ENCODE measurements at places on chromosomes 3 and 15.

GRCh38 chr3:45984331-45985312 lies 11.0 kb downstream of the FYCO1 start:
- no peak for DNase-seq

GRCh38 chr3:51102396-51102795 lies 282.7 kb upstream of the MANF start:
- DNase-seq: no peak

GRCh38 chr15:26852980-26853379 lies 13.9 kb upstream of the GABRA5 start:
- DNase-seq: no peak

DNA sequence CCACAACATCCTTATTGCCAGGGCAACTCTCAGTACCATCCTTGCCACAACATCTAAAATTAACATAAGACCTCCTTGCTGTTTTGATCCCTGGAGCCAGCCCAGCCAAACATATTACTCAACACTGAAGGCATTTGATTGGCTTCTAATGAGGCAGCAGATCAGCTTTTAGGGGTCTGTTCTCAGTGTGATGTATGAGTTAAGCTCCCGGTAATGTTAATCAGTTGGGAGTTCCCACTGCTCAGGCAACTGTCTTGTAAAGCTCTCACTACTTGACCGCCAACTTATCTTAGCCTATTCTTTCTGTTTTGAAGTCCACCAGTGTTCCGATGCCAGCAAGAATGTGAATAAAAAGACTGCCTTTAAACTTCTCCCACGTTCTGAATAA lies 158.9 kb downstream of the FOXB1 start:
- no peak for DNase-seq

DNA sequence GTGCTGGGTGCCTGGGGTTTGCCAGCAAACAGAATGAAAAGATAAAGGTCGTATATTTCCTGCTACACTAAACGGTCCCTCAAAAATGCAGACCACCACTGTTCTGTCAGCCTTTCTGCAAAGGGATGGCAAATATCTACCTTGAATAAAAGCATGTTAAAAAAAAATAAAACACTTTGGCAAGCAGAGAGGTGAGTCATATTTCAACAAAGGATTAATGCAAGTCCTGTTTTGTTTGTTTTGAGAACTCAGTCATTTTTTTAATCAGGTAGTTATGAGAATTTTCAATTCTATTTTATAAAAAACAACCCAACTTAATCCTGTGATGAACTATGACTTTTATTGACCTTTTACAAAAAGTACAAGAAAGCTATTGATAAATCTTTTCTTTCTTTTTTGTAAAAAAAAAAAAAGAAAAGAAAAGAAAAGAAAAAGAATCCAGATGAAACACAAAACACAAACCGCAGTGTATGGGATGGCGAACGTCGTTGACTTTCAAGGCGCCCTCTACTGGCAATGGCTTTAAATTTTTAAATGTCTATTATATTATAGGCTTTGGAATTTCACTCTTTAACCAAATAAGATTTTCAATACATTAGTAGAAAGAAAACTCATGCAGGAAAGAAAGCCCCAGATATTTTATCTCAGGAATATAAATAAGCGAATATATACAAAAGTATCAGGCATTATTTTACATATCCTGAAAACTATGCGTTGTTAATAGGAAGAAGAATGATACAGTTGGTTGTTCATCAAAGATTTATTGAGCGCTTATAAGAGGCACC lies 87.8 kb downstream of the NCEH1 start:
- peak; percentile 72 for DNase-seq

DNA sequence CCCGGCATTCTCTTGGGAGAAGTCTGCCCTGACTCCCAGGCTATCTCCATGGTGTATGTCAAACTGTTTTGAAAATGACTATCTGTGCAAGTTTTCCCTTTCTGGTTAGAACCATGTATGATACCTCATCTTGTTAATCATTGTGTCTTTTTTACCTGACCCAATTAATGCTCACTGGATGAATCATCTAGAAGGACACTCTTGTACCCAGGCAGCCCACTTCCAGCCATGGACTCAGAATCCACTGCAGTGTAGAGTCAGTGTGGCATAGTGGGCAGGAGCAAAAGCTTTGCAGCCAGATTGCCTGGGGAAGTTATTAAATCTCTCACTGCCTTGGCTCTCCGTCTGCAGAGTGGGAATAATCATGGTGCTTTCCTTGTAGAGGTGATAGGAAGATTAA lies 1.2 kb downstream of the FAM3D start:
- no peak for DNase-seq

- no peak for DNase-seq
Observed at GRCh38 chr3:47803480-47804025, 615 bp downstream of the DHX30 start.

- no peak for DNase-seq
Observed at GRCh38 chr15:54638666-54639065, 558.1 kb downstream of the RSL24D1 start.

DNA sequence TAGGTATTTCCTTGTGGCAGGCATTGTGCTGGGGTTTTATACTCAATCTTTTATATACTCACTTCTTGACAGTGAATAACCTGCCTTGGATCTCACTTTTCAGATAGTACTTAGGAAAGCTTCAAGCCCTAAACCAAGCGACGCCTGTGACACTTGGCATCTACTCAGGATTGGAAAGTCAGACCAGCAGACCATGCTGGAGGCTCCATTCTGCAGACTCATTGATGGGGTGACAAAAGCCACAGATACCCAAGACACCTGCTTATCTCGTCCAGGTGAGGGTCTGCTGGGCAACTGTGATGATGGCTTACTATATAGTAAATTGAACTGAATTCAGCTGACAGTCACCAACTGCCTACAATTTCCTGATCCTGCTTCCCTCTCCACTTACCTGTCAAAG lies 79.4 kb upstream of the MRPS22 start:
- no peak for DNase-seq

DNA sequence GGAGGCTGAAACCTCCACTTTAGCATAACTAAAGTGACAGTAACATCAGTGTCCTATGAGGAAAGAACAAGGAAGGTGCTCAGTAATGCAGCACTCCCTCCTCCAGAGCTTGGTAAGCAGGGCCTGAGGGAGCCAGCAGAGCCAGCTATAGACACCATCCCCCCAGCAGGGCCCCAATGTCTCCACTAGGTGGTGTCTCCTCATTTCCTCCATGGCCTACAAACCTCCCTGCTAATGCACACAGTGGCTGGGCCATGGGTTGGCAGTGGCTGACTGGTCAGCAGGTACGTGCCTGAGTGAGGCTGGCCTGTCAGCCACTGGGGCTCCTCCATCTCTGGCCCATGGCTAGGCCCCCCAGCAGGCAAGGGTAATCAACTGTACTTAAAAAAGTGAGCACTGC lies 13.6 kb downstream of the MRPS25 start:
- DNase-seq: peak; percentile 23

- no peak for DNase-seq
Observed at GRCh38 chr3:175153595-175153994, 294.5 kb downstream of the NAALADL2 start.

DNA sequence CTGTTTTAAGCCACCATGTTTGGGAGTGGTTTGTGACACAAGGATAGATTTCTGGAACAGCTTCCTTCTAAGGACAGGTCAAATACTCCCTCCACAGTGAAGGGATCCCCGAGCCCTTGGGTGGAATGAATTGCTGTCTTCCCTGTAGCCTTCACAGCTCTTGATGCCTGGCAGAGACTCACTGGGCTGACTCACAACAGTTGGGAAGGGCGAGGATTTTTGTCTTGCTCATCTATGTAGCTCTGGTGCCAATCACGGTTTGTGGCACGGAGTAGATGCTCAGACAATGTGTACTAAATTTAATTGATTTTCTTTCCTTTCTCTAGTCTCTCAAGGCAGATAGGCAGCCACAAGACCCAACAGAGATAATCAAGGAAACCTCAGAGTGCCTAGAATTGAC lies 27.0 kb downstream of the CRYGS start:
- no peak for DNase-seq

DNA sequence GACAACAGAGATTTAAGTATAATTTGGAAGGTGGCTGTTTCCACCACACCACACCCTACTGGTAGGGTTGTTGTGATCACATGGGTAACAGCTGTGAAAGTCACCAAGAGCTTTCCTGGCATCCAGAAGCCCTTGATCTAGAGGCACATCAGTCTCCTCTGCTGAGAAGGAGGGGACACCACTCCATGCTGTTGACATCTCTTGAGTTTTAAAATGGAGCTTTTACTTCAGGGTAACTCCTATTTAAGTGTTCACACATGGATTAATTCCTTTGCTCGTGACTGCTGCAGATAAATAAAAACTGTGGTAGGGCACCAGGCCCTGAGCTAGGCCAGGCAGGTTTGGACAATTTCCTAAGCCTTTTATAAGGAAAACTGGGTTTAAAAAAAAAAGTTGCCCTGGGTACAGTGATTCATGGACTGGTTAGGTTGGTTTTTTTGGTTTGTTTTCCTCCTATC lies 7.5 kb downstream of the EXOSC7 start:
- DNase-seq: no peak

DNA sequence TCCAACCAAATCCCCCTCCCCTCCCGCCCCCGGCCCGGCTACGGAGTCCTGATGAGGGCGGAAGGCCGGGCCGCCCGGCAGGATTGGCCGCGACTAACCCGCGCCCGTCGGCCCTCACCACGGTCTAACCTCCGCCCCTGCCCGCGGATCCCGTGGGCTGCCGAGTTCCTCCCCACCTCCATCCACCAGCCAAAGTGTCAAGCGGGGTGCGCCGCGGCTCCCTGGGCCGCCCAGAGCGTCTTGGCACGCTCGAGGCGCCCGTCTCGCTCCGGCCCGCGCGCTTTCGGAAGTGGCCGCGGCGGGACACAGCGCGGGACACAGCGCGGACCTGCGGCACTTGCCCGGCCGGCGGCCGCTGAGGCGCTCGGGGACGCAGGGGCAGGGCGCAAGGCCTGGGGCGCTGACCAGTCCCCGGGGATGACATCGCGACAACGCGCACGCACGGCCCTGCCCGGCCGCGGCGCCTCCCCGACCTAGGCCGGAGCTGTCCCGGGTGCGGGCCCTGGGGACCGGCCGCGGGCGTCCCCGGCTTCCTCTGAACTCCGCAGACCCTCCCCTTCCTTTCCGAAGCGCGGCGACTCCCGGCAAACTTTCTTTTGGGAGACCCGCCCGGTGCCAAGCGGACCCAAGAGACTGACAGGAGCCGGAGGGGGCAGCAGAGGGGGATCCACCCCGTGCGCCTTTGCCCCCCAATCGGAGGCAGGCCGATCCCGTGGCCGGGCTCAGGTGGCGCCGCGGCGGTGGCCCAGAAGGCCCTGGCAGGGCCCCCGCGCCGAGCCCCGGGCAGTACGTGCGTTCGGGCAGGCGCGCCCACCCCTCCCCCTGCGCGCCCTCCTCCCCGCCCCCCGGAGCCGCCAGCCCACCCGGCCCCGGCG lies 112.8 kb upstream of the ICE2 start:
- peak; percentile 46 for DNase-seq

GRCh38 chr3:72421126-72421525 lies 427.1 kb downstream of the SHQ1 start:
- DNase-seq: no peak

- no peak for DNase-seq
Observed at GRCh38 chr3:186476044-186476468, 68.1 kb downstream of the CRYGS start.

GRCh38 chr15:68278345-68278594 lies 725 bp downstream of the FEM1B start:
- no peak for DNase-seq

GRCh38 chr3:13021141-13022114 lies 51.8 kb downstream of the IQSEC1 start:
- no peak for DNase-seq

DNA sequence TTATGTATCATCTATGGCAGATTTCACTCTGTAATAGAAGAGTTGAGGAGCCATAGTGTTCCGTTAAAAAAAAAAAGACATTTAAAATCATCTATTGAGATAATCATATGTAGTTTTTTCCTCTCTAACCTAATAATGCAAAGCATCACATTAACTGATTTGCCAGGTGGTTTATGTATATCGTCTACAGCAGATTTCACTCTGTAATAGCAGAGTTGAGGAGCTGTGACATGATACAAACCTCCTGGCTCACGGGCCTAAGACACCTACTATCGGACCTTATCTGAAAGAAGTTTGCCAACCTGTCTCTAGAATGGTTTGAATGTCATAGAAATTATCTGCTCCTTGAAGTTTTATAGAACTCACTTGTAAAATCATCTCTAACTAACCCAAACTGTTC lies 29.8 kb downstream of the CDCP1 start:
- DNase-seq: no peak

GRCh38 chr3:116809208-116809607 lies 99.6 kb downstream of the TUSC7 start:
- no peak for DNase-seq

DNA sequence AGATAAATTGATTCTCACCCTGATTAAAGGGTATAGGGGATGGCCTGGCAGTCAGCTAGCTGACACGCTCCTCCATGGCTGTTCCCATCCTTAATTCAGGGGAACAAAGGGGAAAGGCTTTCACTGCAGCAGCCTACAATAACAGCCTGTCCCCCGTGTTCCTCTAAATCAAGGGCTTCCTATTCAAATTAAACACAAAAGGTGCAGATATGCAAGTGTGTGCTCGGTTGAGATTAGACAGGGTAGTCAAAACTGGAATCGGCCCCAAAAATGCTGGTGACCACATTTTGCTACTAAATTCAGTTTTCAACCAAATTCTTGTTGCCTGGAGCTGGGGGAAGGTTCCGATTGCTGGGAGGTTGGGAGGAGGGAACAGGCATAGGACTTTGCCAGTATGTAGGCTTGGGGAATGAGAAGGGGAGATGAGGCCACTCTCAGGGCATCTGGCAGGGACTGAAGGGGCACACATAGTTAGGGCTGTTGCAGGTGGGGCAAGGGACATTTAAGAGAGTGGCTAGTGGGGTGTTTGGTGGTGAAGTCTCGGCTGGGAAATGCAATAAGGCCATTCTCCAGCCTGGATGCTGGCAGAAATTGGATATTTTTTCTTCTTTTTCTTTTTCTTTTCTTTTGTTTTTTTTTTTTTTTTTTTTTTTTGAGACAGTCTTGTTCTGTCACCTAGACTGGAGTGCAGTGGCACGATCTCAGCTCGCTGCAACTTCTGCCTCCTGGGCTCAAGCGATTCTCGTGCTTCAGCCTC lies 32.9 kb upstream of the CTSH start:
- no peak for DNase-seq

GRCh38 chr3:193971261-193971751 lies 164.6 kb upstream of the HES1 start:
- no peak for DNase-seq

DNA sequence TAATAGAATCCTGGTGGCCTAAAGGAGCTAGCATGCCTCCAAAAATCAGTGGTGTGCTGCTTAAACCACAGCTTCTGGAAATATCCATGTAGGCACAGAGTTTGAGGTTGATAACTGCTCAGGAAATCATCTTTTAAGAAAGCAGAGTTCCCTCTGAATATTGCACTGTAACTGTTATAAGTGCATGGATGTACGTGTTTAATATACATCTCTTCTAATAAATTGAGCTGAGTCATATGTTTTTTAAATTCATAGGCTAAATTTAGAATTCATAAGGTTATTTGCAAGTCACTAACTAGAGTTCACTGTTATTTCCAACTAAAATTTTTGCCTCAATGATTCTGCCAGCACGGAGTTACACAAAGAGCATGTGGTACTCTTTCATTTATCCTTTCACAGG lies 68.9 kb downstream of the MYH15 start:
- DNase-seq: no peak
